ENCODE measurements at places on chromosomes 12 and 14.

GRCh38 chr12:39846971-39847650 lies 227.5 kb upstream of the ABCD2 start:
- peak; percentile 41 for DNase-seq

- DNase-seq, result no peak
These were observed 84.7 kb downstream of the PTPRO start for GRCh38 chr12:15407025-15407424.

GRCh38 chr14:84340938-84341337 lies 1189.0 kb upstream of the FLRT2 start:
- peak; percentile 84 for DNase-seq

GRCh38 chr12:65324551-65324950 lies 46.1 kb downstream of the MSRB3 start:
- DNase-seq, result no peak

DNA sequence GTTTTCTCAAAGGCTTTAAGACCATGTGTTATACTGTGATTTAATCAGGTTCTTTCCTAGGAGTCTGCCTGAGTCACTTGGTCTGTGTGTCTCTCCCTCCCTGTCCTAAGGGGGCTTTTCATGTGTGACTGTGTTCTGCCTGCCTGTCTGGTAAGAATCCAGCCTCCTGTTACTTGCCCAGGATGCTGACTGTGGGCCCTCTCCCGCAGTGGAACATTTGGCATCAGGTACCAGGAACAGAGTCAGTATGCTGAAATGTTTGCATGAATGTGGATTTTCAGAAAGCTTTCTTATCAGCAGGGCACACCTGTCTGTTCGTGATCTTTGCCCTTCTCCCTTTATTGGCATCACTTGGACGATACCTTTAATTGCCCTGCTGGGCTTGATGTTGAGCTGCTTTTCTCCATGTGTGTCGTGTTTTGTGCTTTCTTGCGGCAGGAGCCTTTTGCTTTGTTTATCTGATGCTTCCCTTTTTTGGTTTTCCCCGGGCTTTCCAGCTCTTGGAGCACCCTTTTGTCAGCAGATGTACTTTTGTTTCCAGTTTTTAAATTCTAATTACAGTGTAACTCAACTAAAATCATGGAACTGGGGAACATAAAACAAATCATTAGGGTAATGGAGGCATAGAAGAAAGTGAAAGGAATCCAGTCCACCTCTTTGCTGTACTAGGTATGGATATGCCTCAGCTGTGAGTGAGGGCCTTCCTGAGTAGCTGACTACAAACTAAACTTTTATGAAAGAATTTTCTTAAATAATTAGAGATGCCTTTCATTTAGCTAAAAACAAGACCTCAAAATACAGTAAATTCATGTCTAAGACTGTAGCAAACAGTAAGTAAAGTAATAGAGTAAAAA lies 72.5 kb downstream of the TRAF3 start:
- no peak for DNase-seq

DNA sequence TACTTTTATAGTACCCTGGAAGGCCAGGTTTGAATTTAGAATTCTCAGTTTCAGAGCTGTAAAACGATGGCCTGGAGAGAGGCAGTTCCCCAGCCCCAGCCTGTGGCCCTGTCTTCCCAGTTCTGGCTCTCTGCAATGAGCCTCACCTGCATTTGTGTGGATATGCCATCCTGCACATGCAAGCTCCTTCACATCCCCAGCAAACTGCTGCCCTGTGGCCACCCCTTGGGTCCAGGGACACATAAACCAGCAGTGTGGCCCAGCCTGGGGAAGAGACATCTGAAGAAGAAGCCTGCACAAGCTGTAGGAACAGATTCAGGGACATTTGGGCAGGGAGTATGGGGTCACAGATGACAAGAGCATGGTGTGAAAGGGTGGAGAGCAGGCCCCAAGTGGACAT lies 174.3 kb upstream of the CRY1 start:
- no peak for DNase-seq

GRCh38 chr12:78315028-78315427 lies 484.3 kb downstream of the NAV3 start:
- DNase-seq, result no peak

DNA sequence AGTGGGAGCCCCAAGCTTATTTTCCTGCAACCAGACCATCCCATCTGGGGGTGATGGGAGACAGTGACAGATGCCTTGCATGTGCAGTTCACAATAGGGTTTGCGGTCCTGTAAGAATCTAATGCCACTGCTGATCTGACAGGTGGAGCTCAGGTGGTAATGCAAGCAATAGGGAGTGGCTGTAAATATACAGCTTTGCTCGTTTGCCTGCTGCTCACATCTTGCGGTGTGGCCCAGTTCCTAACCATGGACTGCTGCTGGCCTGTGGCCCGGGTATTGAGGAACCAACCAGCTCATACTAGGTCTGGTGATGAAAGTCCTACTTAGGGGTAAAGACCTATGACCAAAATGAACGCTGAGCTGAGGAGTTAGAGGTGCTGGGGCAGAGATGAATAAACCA lies 36.1 kb upstream of the CCDC88C start:
- DNase-seq, result no peak

GRCh38 chr12:131089531-131090273 lies 136.0 kb downstream of the ADGRD1 start:
- DNase-seq, result no peak

GRCh38 chr12:26100666-26101349 lies 24.0 kb downstream of the BHLHE41 start:
- DNase-seq, result no peak

- no peak for DNase-seq
These were observed 15.5 kb downstream of the PRKAB1 start for GRCh38 chr12:119683413-119683812.

DNA sequence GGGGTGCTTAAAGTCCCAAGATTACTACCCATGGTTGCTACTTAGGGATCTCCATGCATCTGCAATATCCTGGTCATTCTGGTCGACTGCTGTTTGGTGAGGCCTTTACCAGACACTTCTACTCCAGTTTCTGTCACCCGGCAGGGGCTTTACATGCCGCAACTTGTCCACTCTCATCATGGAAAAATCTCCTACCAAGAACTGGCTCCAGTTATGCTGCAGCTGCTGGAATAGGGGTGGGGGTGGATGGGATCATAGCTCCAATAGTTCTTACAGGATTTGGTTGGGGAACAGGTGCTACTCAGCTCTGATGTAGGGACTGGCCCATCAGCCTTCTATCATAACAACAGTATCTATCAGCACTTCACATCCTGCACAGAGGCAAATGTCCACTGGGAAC lies 51.6 kb downstream of the SPTB start:
- DNase-seq, result no peak

GRCh38 chr12:123076604-123077297 lies 74.1 kb downstream of the PITPNM2 start:
- DNase-seq, result no peak

- DNase-seq, result peak; percentile 62
These were observed 447 bp downstream of the CD63 start for GRCh38 chr12:55728186-55728938.
